Activated CD4-positive, alpha-beta T cell treated with anti-CD3 and anti-CD28 coated beads, Interleukin-2, amount 50 U/mL, for 24 hours (primary cell): ENCODE measurements at places on chromosomes 2 and 18.

DNA sequence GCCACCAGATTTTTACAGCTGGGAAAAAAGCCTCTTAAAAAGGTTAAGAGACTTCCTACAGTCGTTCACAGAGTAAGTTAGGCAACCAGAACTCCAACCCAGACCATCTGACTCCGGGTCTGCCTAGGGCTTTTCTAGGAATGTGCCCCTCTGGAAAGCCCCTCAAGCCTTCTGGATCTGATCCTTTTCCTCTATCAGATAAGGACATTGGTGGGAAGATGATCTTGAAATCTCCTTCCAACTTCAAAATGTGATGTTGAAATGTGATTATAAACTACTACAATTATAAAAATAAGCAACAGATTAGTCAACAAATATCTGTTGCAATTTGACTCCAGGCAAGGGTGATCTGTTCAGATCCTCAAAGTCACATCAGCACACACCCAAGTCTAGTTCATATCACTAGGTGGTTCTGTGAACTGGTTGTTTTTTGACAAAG lies 270.4 kb downstream of the ARHGAP15 start:
- DNase-seq = no peak

DNA sequence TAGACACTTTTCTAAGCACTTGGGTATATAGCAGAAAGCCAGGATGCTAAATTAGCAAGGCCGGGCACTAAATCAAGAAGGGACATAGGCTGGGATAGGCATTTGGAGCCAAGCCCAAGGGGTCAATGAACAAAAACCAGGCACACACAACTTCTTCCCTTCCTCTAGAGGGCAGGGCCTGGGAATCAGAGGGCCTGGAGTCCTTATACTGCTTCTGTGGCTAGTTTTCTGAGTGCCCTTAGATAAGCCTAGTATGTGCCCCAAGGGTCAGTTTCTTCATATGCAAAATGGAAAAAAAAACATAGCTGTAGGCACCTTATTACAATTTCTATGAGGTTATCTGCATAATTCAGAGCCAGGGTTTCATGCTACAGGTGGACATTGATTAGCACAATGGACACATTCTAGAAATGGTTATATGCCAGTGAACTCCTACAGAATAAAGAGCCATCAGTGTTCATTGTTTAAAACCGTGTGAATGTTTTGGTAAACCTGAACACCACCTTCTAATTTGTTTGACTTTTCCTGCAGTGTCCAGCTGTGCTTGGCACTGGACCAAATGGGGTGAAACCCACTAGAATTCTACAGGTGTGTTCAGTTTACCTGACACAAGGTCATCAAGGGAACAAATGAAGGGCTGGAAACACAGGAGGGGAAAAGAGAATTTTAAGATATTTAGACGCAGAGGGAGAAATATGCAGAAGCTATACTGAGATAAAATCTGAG lies 49.6 kb downstream of the PAX8 start:
- no peak for DNase-seq

GRCh38 chr2:10775021-10775780 lies 37.4 kb downstream of the PDIA6 start:
- no peak for DNase-seq

GRCh38 chr2:119753041-119753929 lies 6.4 kb upstream of the PTPN4 start:
- DNase-seq = no peak

DNA sequence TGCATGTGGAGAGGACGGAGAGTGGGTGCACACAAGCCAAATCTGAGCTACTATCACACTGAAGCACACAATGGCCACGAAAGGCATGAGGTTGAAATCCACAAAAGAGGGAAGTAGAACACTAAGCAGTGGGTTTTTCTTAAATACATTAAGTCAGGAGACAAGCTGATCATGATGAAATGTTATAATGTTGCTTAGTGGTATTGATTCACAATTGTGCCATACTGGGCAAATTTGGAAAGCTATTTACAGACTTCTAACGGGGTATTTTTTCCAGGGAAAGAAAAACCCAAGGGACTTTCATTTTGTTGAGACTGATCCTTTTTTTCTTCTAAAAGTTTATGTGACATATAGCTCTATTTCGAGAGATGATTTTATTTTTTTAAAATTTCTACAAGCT lies 100.8 kb upstream of the CNGA3 start:
- DNase-seq = no peak

GRCh38 chr2:117980783-117981676 lies 32.8 kb downstream of the CCDC93 start:
- no peak for DNase-seq

DNA sequence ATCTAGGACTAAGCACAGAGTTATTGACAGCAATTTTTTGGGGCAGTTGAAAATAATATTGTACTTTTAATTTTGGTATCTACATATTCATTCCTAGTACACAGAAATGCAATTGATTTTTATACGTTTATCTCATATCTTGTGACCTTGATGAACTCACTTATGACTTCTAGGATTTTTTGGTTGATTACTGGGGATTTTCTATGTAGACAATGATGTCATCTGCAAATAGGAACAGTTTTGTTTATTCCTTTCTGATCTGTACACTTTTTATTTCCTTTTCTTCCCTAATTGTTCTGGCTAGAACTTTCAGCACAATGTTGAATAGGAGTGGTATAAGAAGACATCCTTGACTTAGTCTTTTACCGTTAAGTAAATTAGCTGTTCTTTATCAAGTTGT lies 143.5 kb upstream of the PGAP1 start:
- no peak for DNase-seq

GRCh38 chr2:120436885-120437603 lies 91.1 kb downstream of the INHBB start:
- DNase-seq = no peak

DNA sequence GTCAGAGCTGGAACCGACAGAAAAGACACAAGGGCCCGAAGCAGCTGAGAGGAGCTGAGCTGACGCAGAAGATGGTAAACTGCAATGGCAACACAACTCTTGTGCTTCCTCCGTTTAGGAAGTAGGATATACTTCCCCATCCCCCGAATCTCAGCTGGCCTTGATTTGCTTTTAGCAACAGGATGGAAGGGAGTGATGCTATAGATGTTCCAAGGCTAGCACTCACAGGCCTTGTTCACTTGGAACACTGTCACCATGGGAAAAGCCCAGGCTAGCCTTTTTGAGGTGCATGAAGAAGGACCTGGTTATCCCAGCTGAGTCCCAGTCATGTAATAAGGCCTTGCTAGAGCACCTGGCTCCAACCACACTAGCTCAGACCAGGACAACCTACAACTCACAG lies 26.0 kb downstream of the STAT1 start:
- no peak for DNase-seq

- DNase-seq = no peak
These were observed 75.5 kb upstream of the TXNDC2 start for GRCh38 chr18:9810299-9810698.

DNA sequence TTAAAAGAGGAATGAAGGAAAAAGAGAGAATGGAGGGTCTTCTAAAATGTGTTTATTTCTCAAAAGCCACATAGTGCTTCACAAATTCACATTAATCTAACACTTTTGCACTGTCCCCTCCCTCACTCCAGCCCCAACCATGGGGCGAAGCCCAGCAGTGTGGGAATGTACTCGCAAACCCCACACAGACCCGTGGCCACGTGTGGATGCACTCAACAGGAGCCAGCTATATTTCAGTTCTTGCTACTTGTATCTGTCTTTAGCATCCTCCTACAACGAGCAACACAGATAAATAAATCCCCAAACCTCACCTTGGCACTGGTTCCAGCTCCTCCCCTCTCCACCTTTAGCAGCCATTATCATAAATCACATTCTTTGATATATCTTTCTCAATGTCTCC lies 91.9 kb upstream of the TMEM200C start:
- DNase-seq = no peak

GRCh38 chr2:18856765-18857164 lies 267.4 kb upstream of the NT5C1B start:
- DNase-seq = no peak

- no peak for DNase-seq
These were observed 59.6 kb upstream of the LINC00305 start for GRCh38 chr18:64208516-64208915.

- no peak for DNase-seq
These were observed 440.5 kb downstream of the NBAS start for GRCh38 chr2:15120631-15121030.

DNA sequence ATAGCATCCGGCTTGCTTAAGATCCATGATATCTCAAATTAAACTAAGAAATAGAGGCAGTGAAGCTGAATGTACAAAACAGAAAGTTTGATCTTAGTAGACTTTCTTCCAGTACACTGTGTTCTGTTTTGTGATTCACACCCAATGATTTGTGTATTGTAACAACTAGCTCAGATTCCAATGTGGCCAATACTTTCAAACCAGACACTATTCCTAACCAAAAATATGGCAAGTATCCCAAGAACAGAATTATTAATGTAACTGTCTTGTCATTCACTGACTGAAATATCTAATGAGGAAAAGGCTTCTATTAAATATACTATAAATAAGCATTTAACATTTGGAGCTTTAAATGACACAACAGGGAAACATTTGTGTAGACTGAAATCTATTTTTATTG lies 299.1 kb downstream of the NRXN1 start:
- DNase-seq = no peak

- DNase-seq = no peak
These were observed 226.8 kb downstream of the RND3 start for GRCh38 chr2:150260636-150261035.

- DNase-seq = no peak
These were observed 65.6 kb downstream of the CYP26B1 start for GRCh38 chr2:72082021-72082601.

DNA sequence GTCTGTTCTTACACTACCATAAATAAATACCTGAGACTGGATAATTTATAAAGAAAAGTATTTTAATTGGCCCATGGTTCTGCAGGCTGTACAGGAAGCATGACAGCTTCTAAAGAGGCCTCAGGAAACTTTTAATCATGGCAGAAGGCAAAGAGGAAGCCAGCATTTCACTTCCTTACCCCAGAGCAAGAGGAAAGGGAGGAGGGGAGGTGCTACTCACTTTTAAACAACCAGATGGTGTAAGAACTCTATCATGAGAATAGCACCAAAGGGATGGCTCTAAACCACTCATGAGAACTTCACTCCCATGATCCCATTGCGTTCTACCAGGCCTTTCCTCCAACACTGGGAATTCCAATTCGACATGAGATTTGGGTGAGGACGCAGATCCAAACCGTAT lies 344.4 kb upstream of the SLC39A10 start:
- DNase-seq = no peak

- no peak for DNase-seq
These were observed 17.5 kb upstream of the RAB31 start for GRCh38 chr18:9690418-9691188.

DNA sequence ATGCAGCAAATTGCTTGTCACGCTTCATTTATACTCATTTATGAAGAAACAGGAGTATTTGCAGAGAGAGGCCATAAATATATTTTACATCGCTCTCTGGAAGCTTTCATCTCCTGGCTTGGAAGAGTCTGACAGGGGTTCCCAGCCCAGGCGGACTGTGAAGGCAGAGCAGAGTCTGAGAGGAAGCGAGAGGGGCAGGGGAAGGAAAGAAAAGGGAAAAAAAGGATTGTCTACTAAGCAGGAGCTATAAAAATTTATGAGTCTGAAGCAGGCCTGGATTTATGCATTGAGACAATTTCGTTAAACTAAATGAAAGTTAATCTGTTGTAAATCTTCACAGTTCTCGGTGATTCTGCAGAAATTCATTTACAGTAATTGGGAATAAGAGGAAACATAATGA lies 143.9 kb upstream of the GYPC start:
- DNase-seq = no peak

DNA sequence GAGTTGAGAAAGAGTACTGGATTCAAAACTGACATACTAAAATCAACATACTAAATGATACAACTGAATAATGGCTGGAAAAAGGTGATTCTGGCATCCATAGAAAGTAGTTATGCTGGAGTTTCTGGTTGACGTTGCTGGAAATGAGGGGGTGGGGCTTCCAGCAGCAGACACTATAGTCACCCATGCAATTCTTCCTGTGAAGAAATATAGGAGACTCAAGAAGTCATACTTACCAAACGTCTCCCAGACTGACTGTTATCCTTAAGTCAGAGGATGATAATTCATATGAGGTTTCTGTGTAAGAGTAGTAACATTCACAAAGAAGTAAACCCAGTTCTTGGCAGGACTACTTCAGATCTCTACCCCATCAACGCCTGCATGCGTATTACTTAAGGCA lies 23.6 kb downstream of the DTNB start:
- DNase-seq = no peak

DNA sequence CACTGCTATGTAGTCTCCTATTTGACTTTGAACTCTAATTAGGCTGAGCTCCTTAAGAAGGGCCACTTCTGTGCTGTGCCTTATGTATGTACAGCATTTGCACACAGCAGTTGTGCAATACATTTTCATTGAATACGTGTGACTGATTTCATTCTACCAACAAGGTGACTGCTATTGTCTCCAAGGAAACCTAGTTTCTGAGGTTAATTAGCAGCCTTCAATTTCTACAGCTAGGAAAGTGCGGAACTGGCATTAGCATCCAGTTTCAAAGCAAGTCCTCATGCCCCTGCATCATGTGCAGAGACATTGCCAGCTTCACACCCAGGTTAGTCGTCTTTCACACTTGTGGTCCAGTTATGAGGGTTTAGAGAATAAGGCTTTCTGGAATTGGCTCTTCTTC lies 58.6 kb downstream of the NCK2 start:
- no peak for DNase-seq

- no peak for DNase-seq
These were observed 39.4 kb upstream of the RBM44 start for GRCh38 chr2:237759176-237759575.

DNA sequence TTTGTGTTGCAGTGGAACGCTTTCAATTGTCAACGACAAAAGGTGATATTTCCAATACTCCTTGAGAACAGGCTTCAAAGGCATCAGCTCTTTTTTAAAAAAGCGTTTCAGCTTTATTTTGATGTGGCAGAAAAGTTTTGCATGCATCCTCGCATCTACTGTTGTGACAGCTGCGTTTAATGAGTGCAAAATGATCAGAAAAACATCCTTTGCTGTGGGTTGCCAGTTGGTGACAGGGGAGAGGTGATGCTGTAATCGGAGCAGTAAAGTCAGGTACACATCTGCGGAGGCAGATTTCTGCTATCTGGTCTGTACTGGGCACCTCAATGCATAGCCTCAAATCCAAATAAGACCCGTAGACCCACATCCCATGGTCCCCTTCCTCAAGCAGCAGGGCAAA lies 91.9 kb upstream of the POU3F3 start:
- DNase-seq = no peak

DNA sequence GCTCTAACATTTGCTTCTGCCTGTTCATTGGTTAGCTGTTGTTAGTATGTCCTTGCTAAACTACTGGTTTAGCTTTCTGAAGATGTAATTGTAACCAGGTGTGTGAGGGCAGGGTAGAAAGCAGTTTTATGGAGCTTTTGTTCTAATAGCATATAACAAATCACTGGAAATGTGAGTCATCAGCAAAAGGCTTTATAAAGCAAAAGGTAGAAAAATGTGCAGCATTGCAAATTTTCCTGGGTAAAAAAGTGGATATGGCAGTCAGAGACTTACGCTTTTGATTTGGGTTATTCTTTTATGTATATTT lies 85.3 kb downstream of the ZNF407 start:
- no peak for DNase-seq

GRCh38 chr2:9799729-9800632 lies 43.3 kb upstream of the TAF1B start:
- DNase-seq = peak; percentile 82
